PC-3 (cell line): ENCODE measurements at places on chromosomes 5 and 9. TPM values are rescaled to one million over a fixed set of nuclear protein-coding genes. Genes with fewer than 3 reads are reported as not detected.

SLC45A2 gene
- total RNA-seq = not detected in 2 replicates

BSPRY gene
- total RNA-seq = 22.6 and 23.7 TPM in 2 replicates

TIMD4 gene
- total RNA-seq = not detected in 2 replicates

TRAF1 gene
- total RNA-seq = 0.15 and 0.29 TPM in 2 replicates

FOXD4L5 gene
- total RNA-seq = 0.04 TPM in 1 of 2 replicates, not detected in the other

MYMK gene
- total RNA-seq = not detected in 2 replicates

BARHL1 gene
- total RNA-seq = not detected in 2 replicates

IQGAP2 gene
- total RNA-seq = not detected in 2 replicates

ADAMTS12 gene
- total RNA-seq = 0.18 and 3.3 TPM in 2 replicates

SPTLC1 gene
- total RNA-seq = 53.3 and 63.3 TPM in 2 replicates

EPB41L4B gene
- 11.2 and 13.8 TPM in 2 replicates for total RNA-seq

ZBED3 gene
- total RNA-seq = 1.3 and 9.8 TPM in 2 replicates

ORM2 gene
- not detected in 2 replicates for total RNA-seq

OR13C8 gene
- total RNA-seq = not detected in 2 replicates
